SJSA1 (cell line): ENCODE measurements at places on chromosomes 5 and 9.

- no peak overlapping the region for H3K4me3 ChIP-seq
- no peaks in the 10 kb centered on the region for H3K36me3 ChIP-seq
- 0 out of 2 replicates have a peak, but pooled peaks cover 8% of the 10 kb centered on the region for H3K27me3 ChIP-seq
- H3K27ac ChIP-seq = no peak overlapping the region
- DNase-seq = no peak
These were observed 162.3 kb downstream of the FGF18 start for GRCh38 chr5:171581781-171582180.

GRCh38 chr9:93261735-93262523 lies 78.0 kb downstream of the WNK2 start:
- H3K36me3 ChIP-seq = no peaks in the 10 kb centered on the region
- no peaks in the 10 kb centered on the region for H3K4me1 ChIP-seq
- no peaks in the 10 kb centered on the region for H3K27me3 ChIP-seq
- H3K4me3 ChIP-seq = no peak overlapping the region
- H3K27ac ChIP-seq = no peak overlapping the region

DNA sequence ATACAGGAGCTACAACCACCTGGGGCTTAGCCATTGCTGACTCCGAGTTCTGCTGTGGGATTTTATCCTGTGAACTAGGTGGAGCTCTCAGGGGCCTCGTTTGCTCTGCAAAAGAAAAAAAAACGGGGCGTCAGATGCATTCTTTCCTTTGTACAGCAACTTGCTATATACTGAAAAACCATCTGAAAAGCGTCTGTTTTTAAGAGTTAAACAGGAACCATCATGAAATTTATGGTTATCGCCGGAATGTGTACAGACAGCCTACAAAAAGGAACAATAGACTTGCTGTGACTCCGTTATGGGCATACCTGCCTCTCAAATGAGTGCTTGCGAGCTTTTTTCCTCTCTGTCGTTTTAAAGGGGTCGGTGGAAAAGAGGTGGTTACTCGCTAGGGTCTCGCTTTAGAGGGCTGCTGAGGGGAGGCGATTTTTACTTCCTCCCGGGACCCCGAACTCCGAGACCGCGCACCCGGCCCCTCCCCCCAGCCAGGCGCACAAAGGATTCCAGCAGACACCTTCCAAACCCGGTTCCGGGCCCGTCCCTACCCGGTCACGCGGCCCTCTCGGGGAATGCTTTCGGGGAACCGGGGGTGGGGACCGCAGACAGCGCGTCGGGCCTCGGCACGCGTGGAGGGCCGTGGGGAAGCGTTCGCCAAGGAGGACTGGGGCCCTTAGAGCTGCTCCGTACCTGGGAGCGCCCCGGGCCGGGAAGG lies 826 bp downstream of the PAIP1 start:
- H3K27me3 ChIP-seq = no peaks in the 10 kb centered on the region
- peak overlapping the region; percentile 94 for H3K27ac ChIP-seq
- H3K4me1 ChIP-seq = peaks cover 21% of the 10 kb centered on the region
- H3K4me3 ChIP-seq = peak overlapping the region; percentile 98

GRCh38 chr9:128729766-128730517 lies 6.0 kb upstream of the ZDHHC12 start:
- H3K36me3 ChIP-seq = no peaks in the 10 kb centered on the region
- no peak overlapping the region for H3K27ac ChIP-seq
- no peak for DNase-seq
- H3K4me3 ChIP-seq = no peak overlapping the region
- no peaks in the 10 kb centered on the region for H3K4me1 ChIP-seq
- no peaks in the 10 kb centered on the region for H3K27me3 ChIP-seq

GRCh38 chr9:128887914-128888350 lies 6.0 kb downstream of the LRRC8A start:
- H3K4me3 ChIP-seq = no peak overlapping the region
- H3K27me3 ChIP-seq = no peaks in the 10 kb centered on the region
- peak; percentile 96 for DNase-seq
- H3K4me1 ChIP-seq = peaks cover 94% of the 10 kb centered on the region
